ENCODE measurements at places on chromosomes 3 and 15. TPM values are rescaled to one million over a fixed set of nuclear protein-coding genes. Genes with fewer than 3 reads are reported as not detected.

DNA sequence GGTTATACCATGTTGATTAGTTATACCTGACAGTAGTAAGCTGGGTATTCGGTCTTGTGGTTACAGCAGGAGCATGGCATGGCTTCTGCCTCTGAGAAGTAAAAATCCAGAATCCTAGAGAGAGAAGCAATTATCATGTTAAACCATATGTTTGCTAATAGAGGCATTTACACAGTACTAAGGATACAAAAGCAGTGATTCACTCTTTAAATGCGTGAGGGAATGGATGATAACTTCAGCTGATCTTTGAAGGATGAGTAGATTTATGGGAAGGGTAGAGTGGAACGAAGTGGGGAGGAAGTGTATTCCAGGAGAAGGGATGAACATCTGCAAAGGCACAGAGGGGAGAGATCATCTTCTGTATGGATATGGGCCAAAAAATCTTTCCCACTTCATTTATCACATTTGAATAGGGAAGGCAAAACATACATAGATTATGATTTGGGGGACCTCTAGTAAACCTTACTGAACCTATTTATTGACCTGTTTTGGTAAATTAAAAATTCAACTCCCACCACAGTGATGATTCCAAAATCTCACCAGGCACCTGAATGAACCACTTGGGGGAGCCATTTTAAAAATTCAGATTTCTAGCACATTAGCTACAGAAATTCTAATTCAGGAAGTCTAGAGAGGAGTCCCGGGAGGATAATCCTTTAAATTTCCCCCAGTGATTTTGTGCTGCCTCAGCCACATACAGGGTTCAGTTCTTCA is 35.1 kb downstream of the IGSF10 start:
- no peak for DNase-seq
- peaks cover 5% of the 10 kb centered on the region for H3K4me1 ChIP-seq
- H3K27me3 ChIP-seq = no peaks in the 10 kb centered on the region
- H3K4me3 ChIP-seq = no peak overlapping the region
- H3K27ac ChIP-seq = no peak overlapping the region

DNA sequence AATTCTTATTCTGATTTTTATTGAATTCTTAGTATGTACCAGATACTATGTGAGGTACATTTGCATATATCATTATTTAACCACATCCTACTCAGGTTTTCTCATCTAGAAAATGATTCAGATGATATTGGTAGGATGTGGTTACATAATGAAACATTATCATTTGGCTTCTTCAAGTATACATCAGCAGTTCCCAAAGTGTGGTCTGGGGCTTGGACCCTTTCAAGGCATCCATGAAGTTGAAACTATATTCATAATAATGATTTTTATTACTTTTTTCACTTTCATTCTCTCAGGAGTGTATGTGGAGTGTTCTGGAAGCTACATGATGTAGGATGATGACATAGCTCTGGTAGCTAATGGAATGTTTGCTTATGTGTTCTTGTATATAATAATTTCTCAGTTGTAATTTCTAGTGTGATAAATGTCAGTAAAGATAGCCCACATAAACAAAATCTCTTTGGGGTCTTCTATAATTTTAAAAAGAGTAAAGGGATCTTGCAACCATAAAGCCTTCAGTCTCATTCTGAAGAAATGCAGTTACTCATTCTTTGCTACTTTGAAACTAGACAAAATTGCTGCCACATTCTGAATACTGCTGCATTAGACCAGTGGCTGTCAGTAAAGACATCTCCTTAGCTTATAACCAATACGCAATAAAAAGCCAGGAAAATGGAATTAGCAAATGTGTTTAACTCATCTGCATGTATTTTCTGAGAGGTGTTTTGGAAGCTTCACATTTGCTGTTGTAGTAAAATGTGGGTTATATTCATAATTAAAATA is 95.8 kb downstream of the PPARG start:
- no peak overlapping the region for H3K27ac ChIP-seq
- H3K4me1 ChIP-seq = no peaks in the 10 kb centered on the region
- H3K36me3 ChIP-seq = no peaks in the 10 kb centered on the region
- DNase-seq = no peak
- no peak overlapping the region for H3K4me3 ChIP-seq

- no peaks in the 10 kb centered on the region for H3K36me3 ChIP-seq
- DNase-seq = no peak
- no peaks in the 10 kb centered on the region for H3K27me3 ChIP-seq
- no peak overlapping the region for H3K4me3 ChIP-seq
Observed at GRCh38 chr3:134643150-134643675, 7.6 kb downstream of the KY start.

ARL14 gene
- not detected for total RNA-seq

- no peaks in the 10 kb centered on the region for H3K27me3 ChIP-seq
- no peaks in the 10 kb centered on the region for H3K36me3 ChIP-seq
- no peaks in the 10 kb centered on the region for H3K4me1 ChIP-seq
- no peak overlapping the region for H3K27ac ChIP-seq
- no peak for DNase-seq
- H3K4me3 ChIP-seq = no peak overlapping the region
Observed at GRCh38 chr3:81086348-81086747, 675.1 kb downstream of the GBE1 start.

DNA sequence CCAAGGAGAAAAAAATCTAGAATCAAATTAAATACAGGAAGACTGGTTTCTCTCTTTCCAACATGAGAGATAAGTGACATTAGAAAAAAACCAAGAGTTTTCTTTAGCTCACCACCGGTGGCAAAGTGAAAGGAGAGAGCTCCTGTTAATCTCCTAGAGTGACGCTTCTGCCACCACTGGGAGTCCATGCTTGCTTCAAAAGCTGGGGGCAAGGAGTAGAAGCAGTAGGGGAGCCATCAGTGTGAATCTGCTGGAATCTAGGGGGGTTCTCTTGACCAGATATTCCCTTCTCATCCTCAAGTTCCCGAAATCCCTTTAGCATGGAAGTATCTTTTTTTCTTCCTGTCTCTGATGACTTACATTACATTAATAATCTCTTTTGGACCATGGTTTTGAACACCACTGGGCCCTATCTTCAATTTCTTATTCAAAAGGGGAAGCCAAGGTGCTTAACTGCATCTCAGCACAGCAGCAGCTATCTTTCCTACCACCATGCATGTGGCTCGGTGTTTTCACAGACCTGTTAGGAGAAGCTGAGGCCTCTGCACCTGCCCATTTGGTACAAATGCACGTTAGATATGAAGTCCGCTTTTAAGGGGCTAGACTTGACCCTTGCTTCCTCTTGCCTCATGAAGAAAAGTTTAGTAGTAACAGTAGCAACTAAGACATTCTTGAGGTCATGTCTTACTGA is 6.6 kb upstream of the ICE2 start:
- no peak overlapping the region for H3K4me3 ChIP-seq
- no peak for DNase-seq
- no peaks in the 10 kb centered on the region for H3K36me3 ChIP-seq
- no peaks in the 10 kb centered on the region for H3K4me1 ChIP-seq
- H3K27me3 ChIP-seq = no peaks in the 10 kb centered on the region

ABHD17C gene
- total RNA-seq = 9.8 TPM

Measured in fibroblast of lung (primary cell).